Adipocyte (in vitro differentiated cells): ENCODE measurements at places on chromosomes 16 and 17.

GRCh38 chr17:6570731-6571451, 14.5 kb upstream of the PITPNM3 start:
- DNase-seq, result no peak

DNA sequence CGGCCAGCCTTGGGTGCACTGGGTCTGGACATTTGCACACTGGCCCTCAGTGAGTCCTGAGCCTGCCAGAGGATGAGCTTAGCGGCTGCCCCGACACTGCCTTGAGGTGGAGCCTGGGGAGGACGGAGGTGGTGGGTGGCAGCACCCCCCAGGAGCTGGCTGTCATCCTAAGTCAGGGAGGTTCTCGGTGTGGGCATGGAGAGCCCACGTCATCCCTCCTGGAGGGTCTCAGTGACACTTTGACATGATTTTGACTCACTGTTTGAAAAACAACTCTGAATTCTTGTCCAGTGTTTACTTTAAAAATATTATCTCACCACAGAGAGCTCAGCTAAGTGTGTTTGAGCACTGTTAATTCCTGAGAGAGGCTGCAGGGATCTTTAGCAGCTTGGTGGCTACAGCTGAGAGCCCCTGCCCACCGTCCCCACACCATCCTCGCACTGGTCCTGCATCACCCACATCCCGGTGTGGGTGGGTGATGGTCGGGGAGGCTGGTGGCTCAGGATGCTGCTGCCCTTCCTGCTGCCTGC, 63.1 kb downstream of the BANP start:
- peak; percentile 36 for DNase-seq

DNA sequence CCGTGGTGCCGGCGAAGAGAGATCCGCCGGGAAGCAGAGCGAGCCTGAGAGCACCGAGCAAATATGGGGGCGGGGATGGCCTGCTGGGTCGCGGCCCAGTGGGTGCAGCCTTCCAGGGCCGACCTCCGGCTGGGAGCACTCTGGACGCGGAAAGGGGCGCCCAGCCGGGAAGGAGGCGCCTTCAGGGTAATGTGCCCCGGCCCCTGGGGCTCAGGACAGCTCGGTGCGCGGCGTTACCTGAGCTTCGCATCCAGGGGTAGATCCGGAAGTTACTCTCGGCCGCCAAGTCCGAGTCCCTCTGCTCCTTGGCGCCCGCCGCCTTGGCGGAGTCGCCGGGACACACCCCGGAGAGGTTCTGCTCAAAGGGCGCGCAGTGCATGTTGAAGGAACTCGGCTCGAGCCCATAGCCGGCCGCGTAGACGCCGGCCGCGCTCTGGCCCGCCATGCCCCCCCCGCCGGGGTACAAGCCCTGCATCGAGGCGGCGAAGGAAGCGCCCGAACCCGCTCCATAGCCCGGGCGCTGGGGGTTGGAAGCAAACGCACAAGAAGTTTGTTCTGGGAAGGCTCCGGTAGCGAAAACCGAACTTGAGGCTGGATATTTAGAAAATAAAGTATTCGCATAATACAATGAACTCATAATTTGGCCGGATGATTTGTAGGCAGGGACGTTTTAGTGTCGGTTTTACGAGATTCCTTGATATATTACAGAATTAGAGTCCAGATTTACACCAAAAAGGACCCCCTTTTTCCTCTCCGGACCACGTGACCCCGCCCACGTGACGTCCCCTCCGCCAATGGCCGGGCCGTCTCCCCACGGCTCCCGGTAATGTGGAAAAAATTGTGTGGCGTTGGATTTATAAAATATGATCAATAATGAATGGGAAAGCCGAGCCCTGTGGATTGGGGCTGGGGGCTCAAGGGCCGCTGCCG, at the start of gene HOXB7:
TSS of gene HOXB7 (minus strand) at position 736 of the 930 bp plus-strand sequence. CDS start at position 637, 99 bp downstream.
- DNase-seq, result no peak

GRCh38 chr16:12850186-12850585, 46.5 kb upstream of the CPPED1 start:
- no peak for DNase-seq

- DNase-seq, result no peak
Measured at GRCh38 chr17:73625991-73626673, 18.1 kb downstream of the SDK2 start.

DNA sequence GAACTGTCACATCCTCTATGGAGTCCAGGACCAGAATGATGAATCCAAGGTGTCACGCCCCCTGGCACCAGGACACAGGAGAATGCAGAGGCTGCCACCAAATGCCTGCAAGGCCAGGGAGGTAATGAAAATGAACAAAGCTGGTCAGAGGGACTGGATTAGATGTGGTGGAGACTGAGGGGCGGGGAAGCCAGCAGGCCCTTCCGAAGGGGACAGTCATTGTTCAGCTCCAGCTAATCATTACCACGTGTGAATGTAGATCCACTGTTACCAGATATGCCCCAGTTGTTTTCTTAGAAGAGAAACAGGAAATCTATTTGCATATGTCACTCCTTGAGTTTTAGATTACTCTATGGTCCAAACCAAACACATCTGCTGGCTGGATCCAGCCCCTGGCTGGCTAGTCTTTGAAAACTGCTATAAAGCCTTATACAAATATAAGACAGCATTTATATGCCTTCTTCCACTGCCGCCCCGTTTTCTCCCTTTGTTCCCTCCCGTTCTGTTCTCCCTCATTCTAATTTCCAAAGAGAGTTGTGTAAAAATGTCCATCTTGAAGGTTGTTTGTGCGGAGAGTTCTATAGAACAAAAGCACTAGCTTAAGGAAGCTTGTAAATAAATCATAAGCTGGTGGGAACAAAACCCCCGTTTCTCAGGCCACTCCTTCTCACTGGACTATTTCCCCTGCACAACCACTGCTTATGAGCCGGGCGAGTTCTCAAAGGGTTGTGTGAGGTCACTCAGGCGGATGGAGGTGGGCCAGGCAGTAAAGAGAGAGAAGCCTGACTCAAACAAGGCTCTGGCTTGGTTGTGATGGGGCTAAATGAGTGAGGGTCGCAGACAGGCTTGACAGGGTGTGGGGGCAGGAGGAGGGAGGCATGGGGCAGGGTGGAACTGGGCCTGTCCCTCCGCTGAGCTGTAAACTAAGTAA, 14.2 kb downstream of the CRYM start:
- peak; percentile 56 for DNase-seq

DNA sequence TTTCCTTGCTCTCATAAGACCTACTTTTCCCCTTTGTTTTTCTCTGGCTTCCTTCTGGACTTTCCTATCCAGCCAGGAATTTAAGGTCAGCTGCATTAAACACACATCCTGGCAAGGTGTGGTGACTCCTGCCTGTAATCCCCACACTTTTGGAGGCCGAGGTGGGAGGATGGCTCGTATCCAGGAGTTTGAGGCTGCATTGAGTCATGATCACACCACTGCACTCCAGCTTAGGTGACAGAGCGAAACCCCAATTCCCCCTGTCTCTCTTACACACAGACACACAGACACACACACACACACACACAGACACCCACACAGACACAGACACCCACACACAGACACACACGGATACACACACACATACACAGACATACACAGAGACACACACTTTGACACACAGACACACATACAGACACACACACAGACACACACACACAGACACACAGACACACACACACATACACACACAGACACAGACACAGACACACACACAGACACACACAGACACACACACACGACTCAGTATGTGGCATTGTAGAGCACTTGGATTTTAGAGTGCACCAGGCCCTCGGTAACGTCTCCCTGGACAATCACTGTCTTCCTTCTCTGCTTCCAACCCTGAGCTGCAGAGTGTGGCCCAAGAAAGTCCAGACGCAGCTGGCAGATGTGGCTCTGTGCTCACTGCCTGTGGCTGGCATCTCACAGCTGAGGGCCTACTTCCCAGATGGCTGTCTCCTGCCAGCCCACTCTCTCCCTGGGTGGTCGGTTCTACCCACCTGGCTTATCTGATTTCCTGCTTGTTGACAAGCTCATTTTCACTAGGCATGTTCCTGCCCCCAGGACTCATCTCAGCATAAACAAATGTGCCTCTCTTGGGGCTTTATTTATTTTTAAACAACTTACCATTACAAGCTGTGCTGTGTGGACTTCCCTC, 39.0 kb downstream of the NLRP1 start:
- no peak for DNase-seq

DNA sequence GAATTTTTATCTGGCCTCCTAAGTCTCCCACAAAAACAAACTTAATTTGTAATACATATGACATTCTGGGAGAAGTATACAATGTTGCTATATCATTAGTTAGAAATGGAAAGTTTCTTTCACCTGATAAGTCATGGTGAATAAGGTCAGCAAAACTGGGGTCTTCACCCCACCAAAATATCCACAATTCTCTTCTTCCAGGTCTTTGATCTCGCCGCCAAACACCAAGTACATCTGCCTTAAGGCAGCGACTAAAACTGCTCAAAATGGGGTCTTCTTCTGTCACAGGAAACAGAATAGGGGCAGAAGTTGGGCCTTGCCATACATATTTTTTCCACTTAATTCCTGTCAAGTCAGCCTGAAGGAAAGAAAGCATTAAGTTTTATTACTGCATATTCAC, 2.1 kb downstream of the MED13 start:
- peak; percentile 11 for DNase-seq

GRCh38 chr16:4010225-4011158, 105.8 kb downstream of the ADCY9 start:
- DNase-seq, result no peak

GRCh38 chr16:78116946-78117345, 17.5 kb downstream of the WWOX start:
- no peak for DNase-seq

DNA sequence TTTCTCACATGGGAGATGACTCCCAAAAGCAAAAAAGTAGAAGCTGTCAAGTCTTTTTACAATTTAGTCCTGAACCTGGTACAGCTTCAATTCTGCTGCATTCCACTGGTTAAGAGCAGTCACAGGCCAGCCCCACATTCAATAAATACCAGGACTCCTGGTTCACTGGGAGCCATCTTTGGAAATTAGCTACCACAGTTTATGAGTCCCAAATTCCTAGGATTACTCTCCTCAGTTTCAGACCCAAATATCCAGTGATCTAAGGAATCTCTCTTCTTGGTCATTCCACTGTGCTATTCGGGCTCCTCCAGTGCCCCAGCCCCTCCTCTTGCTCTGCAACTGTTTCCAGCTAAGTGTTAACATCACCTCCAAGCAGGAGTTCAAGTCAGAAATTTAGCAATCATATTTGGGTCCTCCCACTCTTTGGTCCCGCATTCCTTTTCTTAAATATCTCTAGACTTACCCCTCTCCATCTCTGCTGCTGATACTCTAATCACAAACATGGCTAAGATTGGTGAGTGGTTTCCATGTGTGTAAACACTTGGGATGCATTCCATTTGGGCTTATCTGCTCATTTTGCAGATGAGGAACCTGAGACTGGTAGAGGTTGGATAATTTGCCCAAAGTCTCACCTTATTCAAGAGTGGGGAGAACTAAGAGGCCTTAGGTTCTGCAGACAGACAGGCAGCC, 9.6 kb upstream of the WIPF2 start:
- DNase-seq, result peak; percentile 52

DNA sequence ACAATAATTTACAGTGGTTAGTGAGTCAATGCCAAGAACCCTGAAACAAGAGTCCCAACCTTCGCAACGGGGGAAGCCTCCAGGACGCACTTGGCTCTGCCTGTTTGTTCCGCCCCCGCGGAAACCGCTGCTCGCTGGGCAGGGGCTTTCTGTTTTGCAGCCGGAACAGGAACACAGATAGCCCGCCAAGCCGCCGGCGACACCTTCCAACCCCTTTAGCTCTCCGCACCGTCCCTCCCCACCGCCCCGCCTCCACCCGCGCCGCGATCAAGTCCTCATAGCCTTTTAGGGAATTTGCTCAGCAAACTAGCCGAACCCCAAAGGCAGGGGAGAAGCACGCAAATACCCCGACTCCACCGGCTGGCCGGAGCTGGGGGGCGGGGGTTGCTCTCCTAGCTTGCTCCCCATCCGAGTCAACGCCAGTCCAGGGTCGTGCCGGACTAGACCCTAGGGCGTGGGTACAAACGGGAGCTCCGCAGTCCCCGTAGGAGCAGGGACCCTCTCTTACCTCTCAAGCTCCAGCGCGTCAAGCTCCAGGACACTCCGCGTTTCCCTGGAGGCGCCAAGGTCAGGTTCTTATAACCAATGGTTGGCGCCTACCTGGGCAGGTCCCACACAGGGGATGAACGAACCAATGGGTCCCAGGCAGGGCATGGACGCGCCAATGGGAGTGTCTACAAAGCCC, at the start of gene SLFN13:
TSS of gene SLFN13 (minus strand) at position 553 of the 685 bp plus-strand sequence. CDS start 3,086 bp downstream, outside the sequence.
- DNase-seq, result peak; percentile 57

DNA sequence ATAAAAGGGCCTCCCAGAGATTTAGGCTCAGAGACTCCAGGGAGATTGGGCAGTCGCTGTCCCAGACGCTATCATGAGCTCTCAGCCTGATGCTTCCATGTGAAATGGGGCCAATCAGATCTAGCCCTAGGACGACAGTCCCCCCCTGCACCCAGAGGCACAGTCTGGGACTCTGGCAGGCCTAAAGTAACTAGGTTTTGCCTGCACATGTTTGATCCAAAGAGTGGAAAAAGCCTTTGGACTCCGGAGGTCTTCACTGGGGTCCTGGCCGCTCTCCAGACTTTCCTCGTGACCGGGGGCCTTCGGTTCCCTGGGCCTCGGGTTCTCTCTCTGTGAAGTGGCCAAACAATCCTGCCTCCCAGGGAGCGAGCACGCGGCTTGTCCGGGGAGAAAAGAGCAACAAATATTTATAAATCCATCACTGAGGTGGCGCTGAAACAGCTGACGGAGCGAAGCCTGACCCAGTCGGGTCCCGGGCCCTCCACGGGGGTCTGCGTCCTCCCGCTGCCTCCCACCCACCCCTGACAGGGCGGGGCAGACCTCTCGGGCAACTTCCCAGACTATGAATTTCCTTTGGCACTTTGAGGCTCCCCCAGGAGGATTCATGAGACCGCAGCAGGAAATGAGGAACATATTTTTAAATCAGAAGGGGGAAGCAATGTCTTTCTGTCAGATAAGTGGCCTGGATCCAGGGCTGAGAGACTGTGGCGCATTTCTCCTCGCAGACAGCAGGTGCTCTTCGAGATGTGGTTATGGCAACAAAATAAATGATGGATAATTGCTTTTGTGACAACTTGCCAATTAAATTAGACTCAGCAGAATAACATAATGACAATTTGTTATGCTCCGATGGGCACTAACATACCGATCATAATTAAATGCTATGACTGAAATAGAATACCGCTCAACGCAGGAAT, 38.9 kb downstream of the MRPS23 start:
- peak; percentile 51 for DNase-seq

DNA sequence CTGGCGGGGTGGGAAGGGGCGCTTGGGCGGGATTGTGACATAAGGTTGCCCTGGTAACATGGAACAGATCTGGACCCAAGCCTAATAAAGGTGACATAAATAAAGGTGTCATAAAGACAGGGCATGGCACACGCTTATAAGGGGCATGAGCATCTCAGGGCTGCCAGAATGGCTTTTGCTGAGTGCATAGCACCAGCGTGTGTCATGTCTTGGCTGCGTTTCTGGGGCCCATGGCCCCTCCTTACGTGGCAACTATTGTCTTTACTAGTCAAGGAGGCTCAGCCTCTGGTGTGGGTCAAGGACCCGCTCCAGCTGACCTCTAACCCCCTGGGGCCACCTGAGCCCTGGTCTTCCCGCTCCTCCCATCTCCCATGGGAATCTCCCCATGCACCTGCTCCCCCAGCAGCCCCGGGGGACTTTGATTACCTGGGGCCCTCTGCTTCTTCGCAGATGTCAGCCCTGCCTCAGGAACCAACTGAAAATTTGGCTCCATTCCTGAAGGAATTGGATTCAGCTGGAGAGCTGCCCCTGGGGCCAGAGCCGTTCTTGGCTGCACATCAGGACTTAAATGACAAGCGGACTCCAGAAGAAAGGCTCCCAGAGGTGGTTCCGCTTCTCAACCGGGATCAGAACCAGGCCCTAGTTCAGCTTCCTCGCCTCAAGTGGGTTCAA, 13.9 kb downstream of the LRRC37B start:
- DNase-seq, result no peak
